ENCODE measurements at places on chromosomes 11 and 22.

DNA sequence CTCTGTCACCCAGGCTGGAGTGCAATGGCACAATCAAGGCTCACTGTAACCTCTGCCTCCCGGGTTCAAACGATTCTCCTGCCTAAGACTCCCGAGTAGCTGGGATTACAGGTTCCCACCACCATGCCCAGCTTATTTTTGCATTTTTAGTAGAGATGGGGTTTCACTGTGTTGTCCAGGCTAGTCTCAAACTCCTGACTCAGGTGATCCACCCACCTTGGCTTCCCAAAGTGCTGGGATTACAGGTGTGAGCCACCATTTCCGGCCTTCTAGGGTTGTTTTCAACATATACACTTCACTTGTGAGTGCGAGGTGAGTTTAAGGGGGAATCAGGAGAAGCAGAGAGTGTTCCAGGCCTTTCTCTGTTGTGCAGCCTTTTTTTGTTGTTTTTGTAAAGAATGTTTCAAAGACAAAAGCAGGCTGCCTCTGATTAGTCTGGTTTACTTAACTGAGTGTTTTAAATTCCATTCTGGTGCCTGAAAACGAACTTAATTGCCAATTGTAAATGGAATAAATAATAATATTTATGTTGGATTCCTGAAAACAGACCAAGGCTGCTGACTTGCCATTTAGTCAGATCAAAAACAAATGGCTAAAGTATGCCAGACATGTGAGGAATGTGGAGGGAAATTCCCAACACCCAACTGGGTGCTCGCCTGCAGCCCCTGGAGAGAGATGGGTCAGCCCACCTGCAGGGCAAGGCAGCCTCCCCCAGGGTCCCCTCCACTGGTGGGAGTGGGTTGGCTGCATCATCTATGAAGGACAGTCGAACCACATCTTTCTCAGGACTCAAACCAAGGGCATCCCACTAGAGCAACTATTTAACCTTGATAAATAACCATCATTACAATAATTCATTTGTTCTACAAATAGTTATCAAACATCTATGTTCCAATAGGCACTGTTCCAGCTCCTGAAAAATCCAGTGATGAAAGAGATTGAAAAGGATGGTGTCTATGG, 4.6 kb upstream of the RANGAP1 start:
- DNase-seq: peak; percentile 79

DNA sequence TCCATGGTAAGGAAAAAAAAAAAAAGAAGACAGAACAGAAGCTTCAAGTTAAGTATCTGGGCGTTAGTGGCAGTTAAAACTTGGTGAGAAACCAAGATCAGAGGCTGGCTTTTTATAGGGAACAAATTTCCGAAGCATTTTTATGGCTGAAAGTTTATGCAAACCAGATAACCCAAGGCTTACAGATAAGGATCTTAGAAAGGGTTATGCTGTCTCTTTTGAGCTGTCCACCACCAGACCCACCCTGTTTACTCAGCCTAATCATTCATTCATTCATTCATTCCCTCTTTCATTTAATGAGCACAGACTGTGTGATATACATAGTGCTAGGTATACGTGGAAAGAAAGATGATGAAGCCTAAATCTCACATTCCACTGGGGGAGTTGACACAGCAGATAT, 89.5 kb downstream of the ME3 start:
- DNase-seq: peak; percentile 65

GRCh38 chr22:17114898-17115235, 6.3 kb downstream of the TMEM121B start:
- DNase-seq: no peak

DNA sequence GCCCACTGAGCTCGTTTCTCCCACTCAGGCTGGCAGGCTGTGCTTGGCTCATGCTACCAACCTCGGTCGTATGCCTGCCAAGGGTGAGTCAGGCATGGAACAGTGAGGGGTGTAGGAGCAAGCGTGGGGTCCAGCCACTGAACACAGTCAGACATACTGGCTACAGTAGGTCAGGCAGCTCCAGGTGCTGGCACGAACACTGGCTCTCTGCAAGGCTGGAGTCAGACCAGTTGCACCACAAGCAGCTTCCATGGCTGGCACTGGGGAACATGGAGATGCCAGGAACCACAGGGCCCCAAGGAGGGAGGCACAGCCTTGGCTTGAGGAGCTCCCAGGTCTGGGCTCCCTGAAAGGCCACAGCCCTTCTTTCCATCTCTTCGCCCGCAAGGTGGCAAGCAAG, 410.7 kb upstream of the KIRREL3 start:
- no peak for DNase-seq

DNA sequence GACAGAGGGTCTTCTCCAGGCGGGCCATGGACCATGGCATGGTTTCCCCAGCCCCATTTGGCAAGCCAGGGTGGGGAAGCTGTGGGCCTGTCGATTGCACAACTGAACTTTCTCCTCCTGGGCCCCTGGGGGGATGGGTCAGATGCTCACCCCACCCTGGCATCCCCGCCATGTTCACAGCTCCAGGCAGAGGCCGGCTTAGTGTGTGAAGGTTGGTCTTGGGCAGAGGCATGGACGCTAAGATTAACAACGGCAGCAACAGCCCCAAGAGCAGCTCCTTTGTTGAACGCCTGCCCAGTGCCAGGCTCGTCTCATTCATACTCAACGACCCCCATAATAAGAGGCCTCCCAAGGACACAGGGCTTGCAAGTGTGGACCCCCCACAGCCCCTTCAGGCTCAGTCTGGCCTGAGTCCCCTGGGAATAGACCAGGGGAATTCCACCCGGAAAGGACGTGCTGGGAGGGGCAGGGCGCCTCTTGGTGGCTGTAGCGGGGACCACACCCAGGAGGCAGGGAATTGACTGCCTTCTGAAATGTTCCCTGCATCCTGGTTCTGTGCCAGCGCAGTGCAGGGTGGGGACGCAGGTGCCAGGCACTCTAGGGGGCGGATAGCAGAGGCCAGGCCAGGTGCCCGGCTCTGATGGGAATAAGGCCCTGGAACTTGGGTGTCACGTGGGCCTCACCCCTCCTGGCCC, 8.3 kb downstream of the TSPO start:
- no peak for DNase-seq

GRCh38 chr22:31055635-31056159, 25.4 kb upstream of the SMTN start:
- DNase-seq: peak; percentile 100

DNA sequence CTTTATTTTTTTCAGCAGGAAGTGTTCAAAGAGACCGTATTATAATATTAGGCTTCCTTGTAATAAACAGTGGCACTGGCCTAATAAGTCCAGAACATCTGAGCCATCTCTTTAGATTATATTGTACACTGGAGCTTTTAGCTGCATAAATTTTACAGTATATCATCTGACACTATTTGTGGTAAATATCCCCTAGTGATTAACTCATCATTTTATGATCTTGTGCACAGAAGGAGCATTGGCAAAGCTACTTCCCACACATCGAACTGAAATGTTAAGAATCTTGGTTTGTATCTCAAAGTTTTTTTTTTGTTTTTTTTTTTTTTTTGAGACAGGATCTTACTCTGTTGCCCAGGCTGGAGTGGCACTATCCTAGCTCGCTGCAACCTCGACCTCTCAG, 162.7 kb downstream of the HIPK3 start:
- no peak for DNase-seq

GRCh38 chr11:130671801-130672700, 223.6 kb downstream of the ADAMTS15 start:
- peak; percentile 87 for DNase-seq

GRCh38 chr11:721247-721740, 15.3 kb downstream of the EPS8L2 start:
- no peak for DNase-seq

DNA sequence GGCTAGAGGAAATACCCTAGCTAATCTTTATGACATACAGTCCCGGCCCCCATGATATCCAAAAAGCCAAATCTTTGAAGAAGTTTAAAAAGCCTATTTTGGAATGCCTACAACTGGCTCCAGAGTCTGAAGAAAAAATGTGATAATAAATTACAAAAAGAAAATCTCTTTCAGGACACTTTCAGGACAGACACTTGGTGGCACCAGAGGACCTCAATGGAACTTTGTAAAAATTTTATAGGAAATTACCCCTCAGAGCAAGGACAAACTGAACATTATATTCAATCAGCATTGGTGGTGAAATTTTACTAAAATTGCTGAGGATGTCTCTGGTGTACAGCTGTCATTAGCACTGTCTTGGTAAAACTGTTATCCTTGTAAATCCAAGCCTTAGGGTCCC, 81.0 kb downstream of the CCDC73 start:
- peak; percentile 4 for DNase-seq

DNA sequence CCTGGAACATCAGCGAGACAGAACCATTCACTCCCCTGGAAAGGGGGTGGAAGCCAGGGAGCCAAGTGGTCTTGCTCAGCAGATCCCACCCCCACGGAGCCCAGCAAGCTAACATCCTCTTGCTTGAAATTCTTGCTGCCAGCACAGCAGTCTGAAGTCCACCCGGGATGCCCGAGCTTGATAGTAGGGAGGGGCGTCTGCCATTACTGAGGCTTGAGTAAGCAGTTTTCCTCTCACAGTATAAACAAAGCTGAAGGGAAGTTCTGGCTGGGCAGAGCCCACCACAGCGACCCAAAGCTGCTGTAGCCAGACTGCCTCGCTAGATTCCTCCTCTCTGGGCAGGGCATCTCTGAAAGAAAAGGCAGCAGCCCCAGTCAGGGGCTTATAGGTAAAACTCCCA, 764.8 kb upstream of the LUZP2 start:
- DNase-seq: no peak

- DNase-seq: no peak
Observed at GRCh38 chr22:39526736-39527171, 5.8 kb downstream of the RPS19BP1 start.

- peak; percentile 2 for DNase-seq
Observed at GRCh38 chr11:60169264-60169915, 13.5 kb downstream of the MS4A6A start.

- DNase-seq: peak; percentile 30
Observed at GRCh38 chr11:33622186-33622585, 78.4 kb downstream of the C11orf91 start.

DNA sequence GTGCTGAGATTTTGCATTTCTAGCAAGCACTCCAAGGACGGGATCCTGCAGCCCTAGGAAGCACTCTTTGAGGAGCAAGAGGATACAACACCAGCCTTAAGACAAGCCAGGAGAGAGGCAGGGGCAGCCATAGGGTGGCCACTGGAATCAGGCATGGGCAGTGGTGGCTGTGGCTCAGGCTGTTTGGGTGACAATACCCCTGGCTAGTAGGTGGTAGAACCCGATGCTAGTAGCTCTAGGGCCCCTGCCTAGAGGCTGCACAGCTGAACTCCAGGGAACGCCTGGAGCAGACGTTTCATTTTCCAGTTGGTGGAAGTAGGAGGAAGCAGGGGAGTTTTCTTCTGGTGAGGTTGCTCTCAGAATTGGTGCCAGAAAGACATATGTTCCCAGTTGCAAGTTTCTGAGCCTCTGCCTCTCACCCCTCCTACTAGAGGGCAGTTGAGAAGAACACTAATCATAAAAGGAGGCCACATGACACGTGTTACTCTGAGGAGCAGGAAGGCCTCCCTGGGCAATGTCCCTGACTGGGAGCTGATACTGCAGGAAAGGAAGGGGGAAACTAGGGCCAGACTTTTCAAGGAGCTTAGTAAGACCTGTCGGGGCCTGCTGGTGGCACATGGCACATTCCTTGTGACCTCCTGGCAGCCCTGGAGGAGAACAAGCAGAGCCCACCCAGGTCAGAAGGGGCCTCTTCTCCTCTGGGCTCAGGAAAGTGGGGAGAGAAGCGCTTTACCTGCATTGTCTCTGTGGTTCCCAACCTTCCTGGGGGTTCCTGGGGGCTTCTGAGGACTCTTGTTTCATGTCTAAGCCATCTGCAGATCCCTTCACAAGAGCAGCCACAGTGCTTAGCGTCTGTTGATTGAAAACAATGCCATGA, 56.6 kb upstream of the DRD2 start:
- peak; percentile 10 for DNase-seq

DNA sequence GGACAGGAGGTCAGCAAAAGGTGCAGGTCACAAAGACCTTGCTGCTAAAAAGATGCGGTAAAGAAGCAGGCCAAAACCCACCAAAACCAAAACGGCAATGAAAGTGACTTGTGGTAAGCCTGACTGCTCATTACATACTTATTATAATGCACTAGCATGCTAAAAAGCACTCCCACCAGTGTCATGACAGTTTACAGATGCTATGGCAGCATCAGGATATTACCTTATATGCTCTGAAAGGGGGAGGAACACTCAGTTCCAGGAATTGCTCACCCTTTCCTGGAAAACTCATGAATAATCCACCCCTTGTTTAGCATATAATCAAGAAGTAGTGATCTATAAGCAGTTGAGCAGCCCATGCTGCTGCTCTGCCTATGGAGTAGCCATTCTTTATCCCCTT, 45.2 kb upstream of the SLC5A12 start:
- DNase-seq: no peak

DNA sequence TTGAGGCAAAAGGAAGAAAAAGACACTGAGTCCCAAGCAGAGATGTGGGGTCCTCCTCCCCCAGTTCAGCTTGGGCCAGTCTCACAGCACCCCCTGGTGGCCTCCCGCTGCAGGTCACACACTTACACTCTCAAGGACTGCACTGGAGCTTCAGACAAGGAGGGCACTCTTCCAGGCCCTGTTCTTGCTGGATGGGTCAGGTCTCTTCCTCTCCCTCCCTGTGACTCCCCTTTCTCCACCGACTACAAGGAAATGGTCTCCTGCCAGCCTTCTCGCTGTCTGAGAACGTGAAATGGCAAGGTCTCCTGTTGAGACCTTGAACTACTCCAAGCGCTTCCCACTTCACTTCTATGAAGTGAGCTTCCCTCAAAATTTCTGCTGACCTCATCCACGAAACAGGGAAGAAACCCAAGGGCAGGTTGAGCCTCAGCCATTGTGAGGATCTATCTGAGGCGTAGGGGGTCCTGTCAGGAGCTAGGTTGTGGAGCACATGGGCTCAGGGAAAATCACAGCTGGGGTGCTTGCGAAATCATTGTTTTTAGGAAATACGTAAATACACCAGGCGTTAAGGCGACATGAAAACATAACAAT, 11.2 kb upstream of the IGLL1 start:
- peak; percentile 70 for DNase-seq

DNA sequence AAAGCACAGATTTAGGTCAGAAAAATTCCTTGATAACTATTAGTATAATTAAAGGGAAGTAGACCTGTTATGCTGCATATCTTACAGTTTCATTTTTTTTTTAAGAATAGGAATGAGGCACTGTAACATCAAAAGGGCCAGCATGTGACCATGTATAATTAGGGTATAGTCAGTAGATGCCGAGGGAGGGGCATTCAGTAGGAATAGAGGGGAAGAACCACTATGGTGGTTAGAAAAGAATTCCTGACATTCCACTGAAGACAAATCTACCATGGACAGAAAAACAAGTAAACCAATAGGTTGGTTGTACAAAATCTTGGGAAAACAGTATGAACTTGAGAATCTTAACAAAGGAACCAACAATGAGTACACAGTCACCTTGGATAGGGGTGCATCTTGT, 78.4 kb upstream of the CCDC179 start:
- no peak for DNase-seq

GRCh38 chr11:12376259-12377081, 901 bp upstream of the PARVA start:
- peak; percentile 89 for DNase-seq

All from fibroblast of villous mesenchyme (primary cell).